AG10803 (cell line): ENCODE measurements at places on chromosomes 13 and 19.

DNA sequence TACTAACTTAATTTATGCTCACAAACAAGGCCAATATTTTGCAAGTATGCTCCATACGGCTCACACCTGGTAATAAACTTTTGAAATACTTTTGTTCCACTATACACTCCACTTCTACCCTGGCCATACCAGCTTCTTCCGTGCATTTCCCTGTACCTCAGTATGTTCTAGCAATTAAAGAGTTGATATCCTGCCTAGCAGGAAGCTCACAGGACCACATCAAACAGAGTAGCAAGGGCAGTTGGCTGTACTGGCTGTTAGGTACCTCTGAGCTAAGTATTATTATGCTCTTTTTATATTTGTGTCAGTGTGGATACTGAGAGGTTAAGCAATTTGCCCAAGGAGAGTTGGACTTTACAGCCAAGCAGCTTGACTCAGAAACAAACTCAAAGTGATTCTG, 257.7 kb downstream of the SLITRK6 start:
- no peak for DNase-seq

DNA sequence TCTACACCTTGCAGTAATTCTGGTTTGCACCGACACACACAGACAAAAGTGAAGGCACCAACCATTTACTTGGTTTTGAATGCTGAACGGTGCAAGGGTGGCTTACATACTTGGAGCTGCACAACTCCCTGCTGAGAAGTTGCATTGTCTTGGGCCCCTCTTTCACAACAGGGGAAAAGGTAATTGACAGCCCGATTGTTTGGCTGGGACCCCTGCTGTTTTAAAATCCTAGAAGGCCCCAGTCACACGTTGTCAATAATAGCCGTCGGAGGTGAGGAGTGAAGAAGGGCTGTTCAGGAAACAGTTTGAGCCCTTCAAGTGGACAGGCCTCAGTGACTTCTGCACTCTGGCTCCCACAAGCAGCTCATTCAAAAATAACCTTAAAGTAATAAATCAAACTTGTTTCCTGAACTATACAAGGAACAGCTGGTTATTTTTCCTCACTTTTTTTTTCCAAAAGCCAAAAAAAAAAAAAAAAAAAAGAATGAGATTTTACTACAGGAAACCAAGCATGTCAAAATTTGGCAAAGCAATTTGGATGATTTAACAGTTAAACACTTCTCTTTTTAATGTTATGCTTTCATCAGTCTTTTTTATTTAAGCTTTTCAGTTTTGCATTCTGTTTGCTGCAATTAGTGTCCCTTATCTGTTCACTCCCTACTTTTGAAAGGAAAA, 19.0 kb upstream of the SPRY2 start:
- DNase-seq = no peak

GRCh38 chr19:48244281-48244680, 11.4 kb downstream of the CARD8 start:
- DNase-seq = no peak

GRCh38 chr13:111919849-111920248, 147.1 kb upstream of the SOX1 start:
- DNase-seq = no peak

DNA sequence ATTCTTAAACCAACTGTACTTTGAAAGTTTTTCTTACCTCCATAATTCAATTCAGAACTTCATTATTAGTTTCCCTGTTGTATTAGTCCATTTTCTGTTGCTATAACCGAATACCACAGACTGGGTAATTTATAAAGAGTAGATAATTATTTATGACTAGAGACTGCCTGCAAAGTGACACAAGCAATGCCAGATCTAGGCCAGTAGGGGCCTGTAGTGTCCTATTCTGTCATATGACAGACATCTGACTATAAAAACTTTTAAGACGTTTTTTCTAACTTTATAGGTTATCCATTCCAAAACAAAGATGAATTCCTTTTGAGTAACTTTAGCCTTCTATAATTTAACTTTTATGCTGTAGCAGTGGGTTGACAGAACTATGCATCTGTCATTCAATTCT, 2783.8 kb downstream of the PCDH9 start:
- DNase-seq = no peak

GRCh38 chr13:104246955-104247354, 1180.7 kb upstream of the SLC10A2 start:
- no peak for DNase-seq
